ENCODE measurements at places on chromosomes 6 and 20.

DNA sequence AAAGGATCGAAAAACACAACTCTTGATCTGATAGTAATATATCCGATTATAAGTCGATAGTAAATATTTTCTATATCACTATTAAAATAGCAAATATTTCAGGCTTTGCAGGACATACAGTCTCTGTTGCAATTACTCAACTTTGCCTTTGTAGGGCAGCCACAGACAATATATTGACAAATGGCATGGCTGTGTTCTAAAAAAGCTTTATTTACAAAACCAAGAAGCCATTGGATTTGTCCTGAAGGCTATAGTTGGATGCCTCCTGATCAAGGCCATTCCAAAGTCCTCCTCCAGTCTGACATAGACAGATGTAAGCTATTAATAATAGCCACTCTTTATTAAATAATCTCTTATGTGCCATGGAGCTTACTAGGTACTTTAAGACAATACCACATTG lies 5.9 kb downstream of the OCSTAMP start:
- no peak for DNase-seq

DNA sequence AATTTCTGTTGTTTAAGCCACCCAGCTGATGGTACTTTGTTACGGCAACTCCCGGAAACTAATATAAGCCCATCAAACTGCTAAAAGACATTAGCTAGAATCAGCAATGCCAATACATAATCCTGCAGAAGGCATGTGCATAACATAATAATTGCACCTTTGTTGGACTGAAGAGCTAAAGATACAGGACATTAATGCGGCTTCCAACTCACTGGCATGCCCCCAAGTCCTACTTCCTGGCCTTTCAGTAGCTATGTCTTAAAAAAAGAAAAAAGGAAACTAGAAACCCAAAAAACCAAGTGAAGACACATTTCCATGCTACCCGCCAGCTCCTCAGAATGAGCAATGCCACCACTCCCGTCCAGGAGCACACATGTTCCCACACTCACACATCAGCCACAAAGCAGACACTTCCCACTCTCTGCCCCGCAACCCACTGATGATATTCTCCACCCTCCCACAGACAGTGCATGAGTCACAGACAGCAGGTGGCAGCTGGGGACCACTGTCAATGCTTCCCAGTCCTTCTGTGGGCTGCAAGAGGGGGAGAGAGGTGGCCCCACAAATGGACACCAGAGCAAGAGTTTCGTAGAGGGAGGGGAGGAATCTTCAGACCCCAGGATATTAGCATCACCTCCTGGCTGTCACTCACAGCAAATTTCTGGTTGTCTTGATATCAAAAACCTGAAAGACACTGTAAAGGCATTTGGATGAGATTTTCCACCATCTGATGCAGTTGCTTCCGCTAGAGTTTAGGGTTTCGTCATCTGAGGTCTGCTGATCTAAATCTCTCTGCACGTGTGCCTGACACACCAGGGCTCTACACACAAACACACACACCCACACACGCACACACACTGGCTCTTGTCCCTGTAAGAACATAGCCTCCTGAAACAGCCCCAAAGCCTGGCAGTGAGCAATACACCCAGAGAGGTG lies 32.8 kb downstream of the GFOD1 start:
- peak; percentile 45 for DNase-seq

- no peak for DNase-seq
Measured at GRCh38 chr6:20582586-20583443, 48.6 kb downstream of the CDKAL1 start.

DNA sequence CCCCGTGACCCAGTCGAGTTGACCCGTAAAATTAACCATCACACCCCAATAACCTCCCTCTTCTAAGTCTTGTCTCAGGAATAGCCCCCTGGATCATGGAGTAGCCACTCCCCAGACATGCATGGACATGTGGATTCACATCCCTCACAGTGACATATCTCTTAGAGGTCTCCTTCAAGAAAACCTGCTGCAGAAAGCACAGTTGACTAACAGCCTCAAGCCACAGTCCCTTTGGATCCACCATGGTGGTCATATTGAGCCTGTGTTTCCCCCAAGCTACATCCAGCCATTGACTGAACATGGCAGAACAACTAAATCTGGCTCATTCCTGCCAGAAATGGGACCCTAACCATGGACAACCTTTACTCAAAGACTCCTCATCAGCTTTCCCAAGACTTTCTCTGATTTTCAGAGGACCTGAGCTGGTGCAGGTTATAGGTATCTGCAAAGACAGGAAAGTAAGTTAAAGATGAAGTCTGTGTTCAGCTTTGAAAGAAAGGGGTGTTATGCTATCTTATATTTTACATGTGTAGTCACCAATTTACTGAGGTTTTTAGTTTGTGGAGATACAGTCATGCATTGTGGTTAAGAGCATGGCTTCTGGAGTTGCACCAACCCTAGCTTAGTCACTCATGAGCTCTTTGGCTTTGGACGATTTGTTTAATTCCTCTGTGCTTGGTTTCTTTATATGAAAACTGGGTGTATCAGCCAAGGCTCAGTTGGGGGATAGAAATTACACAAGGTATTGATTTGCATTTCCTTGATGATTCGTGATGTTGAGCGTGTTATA lies 219.1 kb downstream of the MYLK4 start:
- no peak for DNase-seq

GRCh38 chr6:159753081-159753872 lies 8.6 kb upstream of the ACAT2 start:
- no peak for DNase-seq

DNA sequence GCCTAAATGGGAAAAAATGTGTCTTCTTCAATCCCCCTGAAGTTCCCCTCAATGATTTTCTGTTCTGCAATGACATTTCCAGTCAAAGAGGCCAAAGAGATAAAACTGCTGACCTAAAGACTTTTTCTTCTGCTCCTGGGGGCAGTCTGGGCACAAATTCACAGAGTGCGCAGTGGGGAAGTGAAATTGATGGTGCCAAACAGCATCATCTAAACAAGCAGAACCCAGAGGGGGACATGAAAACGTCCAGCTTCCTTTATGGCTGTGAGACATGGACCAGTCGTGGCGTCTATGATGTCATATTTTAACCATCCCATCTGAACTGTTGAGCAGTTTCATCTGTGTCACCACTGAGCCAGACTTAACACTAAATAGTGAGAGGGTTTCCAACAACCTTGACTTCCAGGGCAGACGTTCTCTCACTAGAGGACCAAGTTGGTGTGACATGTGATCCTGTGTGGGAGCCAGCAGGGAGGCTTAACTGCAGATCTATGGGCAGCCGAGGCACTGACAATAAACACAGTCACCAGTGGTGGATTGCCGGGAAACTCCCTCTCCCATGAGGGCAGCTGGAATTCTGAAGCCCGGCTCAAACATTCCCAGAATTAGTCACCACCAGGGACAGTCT lies 12.4 kb downstream of the SCML4 start:
- DNase-seq, result no peak

DNA sequence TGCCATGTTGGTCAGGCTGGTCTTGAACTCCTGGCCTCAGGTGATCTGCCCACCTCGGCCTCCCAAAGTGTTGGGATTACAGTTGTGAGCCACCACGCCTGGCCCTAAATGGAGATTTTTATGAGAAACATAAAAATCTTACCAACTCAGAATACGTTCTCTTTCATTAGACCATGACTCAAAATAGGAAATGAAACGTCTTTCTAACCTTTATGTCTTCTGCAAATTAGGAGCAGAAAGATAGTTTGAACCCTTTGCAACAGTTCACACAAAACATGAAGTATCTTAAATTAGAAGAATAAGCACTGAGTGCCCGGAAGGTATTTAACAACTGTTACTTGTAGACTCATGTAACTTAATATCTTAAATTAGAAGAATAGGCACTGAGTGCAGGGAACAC lies 48.3 kb downstream of the AHI1 start:
- DNase-seq, result no peak

DNA sequence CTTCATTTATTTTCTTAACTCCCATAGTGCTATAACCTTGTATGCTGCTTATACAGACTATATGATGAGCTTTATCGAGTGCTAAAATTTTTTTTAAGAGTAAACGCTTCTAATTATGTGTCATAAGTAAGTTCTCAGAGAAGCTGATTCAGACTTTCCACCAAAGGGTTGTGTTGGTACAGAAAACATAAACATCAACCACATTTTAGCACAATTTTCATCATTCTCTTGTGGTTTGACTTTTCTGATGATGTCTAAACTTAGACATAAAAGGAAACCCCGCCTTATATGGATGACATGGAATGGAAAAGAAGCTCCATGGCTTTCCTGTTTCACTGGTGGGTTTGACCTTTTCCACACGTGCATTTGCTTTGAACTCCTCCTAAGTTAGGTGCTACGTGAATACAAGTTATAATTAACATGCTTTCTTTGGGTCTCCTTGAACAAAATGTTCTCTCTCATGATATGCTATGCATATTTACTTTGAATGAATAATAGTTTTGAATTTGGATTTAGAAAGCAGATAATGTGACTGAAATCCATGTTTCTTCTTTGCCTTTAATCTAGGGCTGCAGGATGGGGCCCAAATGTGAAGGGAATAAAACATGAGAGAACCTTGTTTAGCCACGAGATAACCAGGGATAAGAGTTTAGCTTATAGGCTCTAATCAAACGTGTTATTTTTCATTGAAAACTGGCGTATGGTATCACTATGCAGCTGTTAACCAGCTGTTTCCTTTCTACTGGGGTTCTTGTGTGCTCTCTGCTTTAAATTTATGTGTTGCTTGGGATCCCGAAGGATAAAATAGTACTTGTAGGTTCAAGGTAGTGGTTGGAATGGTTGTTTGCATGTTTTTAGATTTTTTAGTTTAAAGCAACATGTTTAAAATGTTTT lies 127.1 kb upstream of the AHI1 start:
- DNase-seq, result no peak

GRCh38 chr6:30787954-30788353 lies 43.6 kb upstream of the IER3 start:
- no peak for DNase-seq
